ENCODE measurements at places on chromosomes 12 and 14.

DNA sequence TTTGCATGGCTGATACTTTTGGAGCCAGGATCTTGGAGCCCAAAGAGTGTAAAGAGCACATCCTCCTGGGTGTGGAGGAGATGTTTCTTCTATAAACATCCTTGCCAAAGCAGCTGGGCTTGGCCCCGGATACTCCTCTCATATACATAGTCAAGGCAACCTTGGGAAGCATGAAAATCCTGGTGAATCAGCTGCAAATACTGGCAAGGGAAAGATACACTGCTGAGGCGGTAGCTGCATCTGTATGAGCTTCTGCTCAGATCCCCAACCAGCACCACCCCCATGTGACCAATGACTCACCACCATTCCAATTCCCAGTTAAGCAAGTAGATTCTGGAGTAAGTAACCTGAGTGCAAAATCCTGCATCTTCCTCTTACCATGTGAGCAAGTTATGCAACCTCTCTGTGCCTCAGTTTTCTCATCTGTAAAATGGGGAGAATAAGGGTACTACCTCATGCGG lies 567.4 kb downstream of the MED13L start:
- no peak for DNase-seq

- DNase-seq, result no peak
These were observed at the start of gene NFE2 for GRCh38 chr12:54300732-54301427. NFE2 (minus strand) TSS chr12:54301015; CDS start chr12:54295248, 5,767 bp downstream.

GRCh38 chr14:76581592-76581991 lies 179.7 kb upstream of the VASH1 start:
- DNase-seq, result no peak

GRCh38 chr12:31228811-31229792 lies 96.8 kb downstream of the SINHCAF start:
- no peak for DNase-seq

- no peak for DNase-seq
These were observed 24.8 kb upstream of the FKBP4 start for GRCh38 chr12:2769866-2770533.

Data from T-helper 2 cell (primary cell).